WERI-Rb-1 (cell line): ENCODE measurements at places on chromosomes 6 and 20.
A peak's percentile ranks its signal among the peaks of the same experiment; 100 is the strongest.

DNA sequence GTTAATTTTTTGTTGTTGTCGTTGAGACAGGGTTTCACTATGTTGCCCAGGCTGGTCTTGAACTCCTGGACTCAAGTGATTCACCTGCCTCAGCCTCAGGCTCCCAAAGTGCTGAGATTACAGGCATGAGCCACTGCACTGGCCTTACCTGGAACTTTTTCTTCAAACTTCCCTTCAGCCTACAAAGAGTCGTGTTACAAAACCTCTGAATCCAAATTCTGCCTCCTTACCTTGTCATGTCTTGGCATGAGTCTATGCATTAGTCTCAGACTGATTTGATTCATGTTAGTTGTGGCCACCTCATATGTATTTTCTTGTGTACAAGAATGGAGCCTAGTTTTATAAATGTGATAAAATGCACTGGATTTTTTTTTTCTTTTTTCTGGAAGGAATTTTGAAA is 172.1 kb downstream of the PRL start:
- DNase-seq: no peak

- no peak for DNase-seq
Observed at GRCh38 chr6:1251198-1252155, 60.4 kb upstream of the FOXQ1 start.

DNA sequence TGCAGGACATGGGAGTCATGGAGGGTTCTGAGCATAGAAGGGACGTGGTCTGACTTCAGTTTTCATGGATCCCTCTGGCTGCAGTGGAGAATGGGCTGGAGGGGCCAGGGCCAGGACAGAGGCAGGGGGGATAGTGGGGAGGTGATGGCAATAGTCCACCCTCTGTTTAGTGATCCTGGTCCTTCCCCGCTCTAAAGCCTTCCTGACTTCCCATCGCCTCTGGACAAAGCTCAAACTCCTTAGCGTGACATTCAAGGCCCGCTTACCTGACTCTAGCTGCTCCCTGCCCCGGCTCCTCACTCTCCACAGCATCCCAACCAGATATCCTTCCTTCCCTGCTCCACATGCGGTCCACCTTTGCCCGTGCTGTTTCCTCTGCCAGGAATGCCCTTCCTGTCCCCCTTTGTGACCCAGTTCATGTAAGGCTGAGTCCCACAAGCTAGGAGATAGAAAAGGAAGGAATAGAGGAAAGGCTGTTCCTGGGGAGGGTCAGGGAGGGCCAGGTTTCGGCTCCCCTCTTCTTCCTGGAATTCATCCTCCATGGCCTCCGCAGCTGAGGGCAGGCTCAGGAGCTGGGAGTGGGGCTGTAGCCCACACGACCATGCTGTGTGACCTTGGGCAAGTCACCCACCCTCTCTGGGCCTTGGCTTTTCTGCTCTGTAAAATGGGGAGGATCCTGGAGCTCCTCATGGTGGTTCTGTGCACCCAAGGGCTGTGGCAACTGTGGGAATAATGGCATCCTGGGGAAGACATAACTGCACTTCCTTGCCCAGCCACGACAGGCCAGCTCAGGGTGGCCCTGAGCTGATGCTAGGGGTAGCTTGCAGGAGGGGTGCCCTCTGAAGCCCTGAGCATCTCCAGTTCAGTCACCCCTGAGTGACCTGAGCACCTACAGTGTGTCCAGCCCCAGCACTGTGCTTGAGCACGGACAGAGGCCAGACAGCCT is 116.1 kb downstream of the CEBPB start:
- DNase-seq: no peak

DNA sequence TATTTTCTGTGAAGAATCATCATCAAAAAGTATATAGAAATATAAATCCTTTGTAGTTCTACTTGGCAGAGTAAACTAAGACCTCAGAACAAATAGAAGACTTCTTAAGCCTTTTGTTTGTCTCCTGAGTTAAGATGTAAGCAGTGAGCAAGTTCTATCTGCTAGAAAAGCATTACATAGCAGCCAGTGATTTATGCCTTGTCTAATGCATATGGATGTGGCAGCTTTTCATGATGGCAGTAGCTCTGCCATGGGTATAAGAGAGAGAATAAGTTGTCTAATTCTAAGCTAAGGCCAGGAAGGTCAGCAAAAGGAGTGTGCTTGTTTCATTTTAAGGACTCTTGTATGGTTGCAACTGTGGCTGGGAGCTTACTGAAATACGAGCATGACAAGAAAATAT is 920.2 kb downstream of the GRIK2 start:
- peak; percentile 45 for DNase-seq

- DNase-seq: no peak
Observed at GRCh38 chr6:170031684-170032121, 259.2 kb downstream of the DLL1 start.

GRCh38 chr6:39524007-39524406 is 201.2 kb downstream of the KIF6 start:
- DNase-seq: no peak

DNA sequence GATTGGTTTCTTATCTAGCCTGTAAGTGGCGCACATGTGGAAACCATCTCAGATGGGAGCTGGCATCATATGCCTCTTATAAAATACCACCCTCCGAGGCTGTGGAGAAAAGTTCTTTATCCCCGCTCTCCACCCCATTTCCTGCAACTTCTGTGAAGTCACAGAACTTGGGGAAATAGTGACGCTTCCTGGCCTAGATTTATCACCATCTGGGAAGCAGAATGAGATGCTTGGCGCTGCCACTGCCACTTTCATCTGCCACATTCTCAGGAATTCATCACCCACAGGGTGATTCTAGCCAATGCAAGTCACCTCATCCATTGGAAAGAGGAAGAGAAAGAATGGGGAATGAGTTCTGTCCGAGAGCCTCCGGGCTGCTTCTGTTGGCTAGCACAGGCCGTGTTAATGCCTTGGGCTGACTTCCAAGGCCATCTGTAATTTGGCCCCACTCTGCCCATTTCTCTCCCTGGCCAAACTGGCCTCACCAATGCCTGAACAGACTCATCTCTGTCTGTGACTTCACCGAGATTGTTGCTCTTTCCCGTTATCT is 148.8 kb upstream of the SOX4 start:
- DNase-seq: no peak

GRCh38 chr20:45826381-45827019 is 612 bp downstream of the TNNC2 start:
- DNase-seq: peak; percentile 57

- DNase-seq: no peak
Observed at GRCh38 chr6:19142275-19142674, 694.9 kb upstream of the ID4 start.

GRCh38 chr20:50175938-50176933 is 14.4 kb upstream of the CEBPB start:
- no peak for DNase-seq

DNA sequence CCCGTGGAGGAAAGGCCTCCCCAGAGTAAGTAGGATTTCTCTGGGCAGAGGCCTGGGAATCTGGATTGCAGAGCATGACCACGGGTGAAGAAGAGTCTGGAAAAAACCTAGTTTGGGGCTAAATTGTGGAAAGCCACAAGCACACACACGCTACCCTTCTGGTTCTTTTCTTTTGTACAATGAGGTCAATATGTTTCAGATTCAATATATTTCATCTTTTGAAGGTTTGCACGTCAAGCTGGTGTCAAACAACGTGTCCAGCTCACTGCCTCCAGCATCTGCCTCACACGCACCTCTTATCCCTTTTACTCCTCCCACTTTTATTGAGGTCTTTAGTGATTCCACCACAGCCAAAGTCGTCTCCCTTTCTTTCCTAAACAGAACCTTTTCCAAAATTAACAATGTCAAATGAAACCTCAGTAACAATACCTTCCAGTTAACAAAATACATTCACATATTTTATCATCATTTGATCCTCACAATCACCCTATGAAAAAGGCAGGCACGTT is 773 bp upstream of the EPB41L2 start:
- DNase-seq: no peak

- DNase-seq: peak; percentile 10
Observed at GRCh38 chr6:102197211-102197610, 803.7 kb downstream of the GRIK2 start.

DNA sequence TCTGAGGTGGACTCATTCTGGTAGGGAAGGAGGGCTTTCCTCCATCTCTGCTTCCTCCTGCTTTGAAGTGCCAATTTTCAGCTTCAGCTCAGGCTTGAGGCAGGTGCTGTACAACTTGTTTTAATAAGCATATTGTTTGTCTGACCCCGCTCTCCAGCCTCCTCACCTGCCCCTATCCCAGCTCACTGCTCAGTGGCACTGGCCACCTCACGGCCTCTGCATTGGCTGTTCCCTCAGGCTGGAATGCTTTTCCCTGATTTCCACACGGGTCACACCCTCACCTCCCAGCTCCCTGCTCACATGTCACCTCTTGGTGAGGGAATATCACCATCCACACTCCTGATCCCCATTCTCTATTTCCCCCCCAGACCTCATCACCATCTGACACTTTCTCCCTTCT is 14.3 kb downstream of the AARS2 start:
- no peak for DNase-seq

DNA sequence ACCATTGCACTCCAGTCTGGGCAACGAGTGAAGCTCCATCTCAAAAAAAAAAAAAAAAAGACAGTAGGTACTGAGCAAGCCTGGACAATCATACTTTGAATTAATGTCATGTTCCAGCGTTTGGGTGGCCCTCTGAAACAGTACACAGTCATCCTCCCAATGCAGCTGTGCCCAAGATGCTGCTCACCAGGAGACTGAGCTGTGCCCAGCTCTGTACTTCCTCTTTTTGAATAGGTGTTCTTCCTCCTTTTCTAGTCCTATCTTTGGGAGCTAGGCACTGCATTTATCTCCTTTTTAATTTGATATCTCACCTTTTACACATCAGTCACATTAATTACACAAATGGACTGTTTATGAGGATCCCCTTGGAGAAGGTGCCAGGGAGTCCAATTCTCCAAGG is 101.5 kb downstream of the RPP40 start:
- DNase-seq: no peak

GRCh38 chr6:35494161-35494563 is 2.7 kb downstream of the TEAD3 start:
- DNase-seq: no peak

- DNase-seq: no peak
Observed at GRCh38 chr6:108699290-108700041, 138.7 kb downstream of the FOXO3 start.

DNA sequence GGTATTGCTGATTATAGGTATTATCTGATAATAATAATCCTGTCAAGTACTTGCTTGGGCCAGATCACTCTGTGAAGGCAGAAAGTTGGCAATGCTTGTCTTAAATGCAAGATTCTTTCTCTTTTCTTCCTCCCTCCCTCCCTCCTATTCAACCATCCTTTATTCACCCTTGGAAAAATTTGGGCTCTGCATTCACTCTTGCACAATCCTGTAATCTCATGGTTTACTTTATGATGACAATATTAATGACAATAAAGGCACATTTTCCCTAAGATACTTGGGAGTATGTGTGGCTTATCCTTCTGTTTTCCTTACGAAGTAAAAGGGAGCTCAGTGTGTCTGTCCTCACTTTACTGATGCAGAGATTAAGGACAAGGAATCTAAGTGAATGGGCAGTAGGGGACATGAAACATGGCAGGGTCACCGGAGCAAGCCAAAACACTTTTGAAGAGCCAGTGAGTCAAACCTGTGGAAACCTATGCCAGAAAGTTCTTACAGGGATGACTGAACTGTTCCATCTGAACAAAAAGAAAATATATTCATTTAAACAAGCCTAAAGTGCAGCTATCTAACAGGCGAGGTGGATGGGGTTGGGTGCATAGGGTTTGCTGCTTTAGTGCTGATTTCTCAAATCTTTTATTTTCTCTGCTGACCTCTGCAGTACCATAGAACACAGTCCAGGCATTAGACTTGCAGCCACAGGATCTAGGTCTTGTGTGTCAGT is 14.6 kb upstream of the RIPOR2 start:
- no peak for DNase-seq

GRCh38 chr20:48600470-48600945 is 227.3 kb downstream of the PREX1 start:
- DNase-seq: no peak

GRCh38 chr6:101116337-101116736 is 235.2 kb upstream of the ASCC3 start:
- peak; percentile 53 for DNase-seq
